ENCODE measurements at places on chromosomes 12 and 14. TPM values are rescaled to one million over a fixed set of nuclear protein-coding genes. Genes with fewer than 3 reads are reported as not detected.

The B4GALNT1 gene
- 1.3 TPM for total RNA-seq

The SERPINA10 gene
- not detected for total RNA-seq

The PLEKHD1 gene
- total RNA-seq = 0.08 TPM

The HRK gene
- total RNA-seq = 1.8 TPM

The CHST11 gene
- 38.4 TPM for total RNA-seq

The RPGRIP1 gene
- 0.29 TPM for total RNA-seq

The TCL1B gene
- total RNA-seq = 0.42 TPM

The IRAK3 gene
- 0.53 TPM for total RNA-seq

The MORN3 gene
- total RNA-seq = 1.3 TPM

The GALNT9 gene
- total RNA-seq = not detected

DNA sequence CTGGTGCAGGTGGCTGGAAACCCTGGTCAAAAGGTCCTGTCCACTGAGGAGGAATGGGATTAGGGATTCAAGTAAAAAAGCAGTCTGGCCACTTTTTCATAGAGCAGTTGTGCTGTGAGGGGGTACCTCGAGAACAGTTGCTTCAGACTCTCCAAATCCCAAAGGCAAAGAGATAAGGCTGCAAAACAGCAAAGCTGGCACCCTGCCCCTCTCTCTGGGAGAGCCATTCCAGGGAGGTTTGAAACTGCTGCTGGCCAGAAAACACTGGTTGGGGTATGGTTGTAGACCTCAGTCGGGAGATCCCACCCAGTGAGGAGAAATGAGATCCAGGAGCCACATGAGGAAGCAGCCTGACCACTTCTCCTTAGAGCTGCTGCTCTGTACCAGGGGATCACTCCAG, 137.3 kb downstream of the CEP83 start:
- no peak for DNase-seq
- no peak overlapping the region for H3K4me3 ChIP-seq
- H3K4me1 ChIP-seq = no peaks in the 10 kb centered on the region
- no peaks in the 10 kb centered on the region for H3K27me3 ChIP-seq
- no peak overlapping the region for H3K27ac ChIP-seq

- no peak for DNase-seq
- H3K4me3 ChIP-seq = no peak overlapping the region
- H3K27me3 ChIP-seq = no peaks in the 10 kb centered on the region
- H3K4me1 ChIP-seq = peaks cover 3% of the 10 kb centered on the region
- H3K27ac ChIP-seq = peak overlapping the region; percentile 15
Measured at GRCh38 chr12:89461190-89461589, 63.4 kb downstream of the GALNT4 start.

DNA sequence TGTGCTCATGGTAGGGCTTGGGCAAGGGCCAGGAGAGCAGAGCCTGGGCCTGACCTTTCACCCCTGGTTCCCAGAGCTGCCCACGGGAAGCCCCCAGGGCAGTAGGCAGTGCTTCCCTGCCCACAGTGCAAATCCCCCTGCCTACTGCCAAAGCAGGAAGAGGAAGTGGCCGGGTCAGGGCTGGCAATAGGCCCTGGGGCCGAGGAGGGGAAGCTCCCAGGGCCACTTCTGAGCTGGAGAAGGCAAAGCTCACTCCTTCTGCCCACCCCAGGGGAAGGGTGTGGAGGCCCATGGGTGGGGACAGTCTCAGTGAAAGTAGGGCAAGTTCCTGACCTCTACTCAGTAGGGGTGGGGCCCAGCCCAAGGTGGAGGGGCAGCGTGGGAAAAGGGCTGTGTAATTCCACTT, 5.4 kb upstream of the NR4A1 start:
- H3K4me3 ChIP-seq = no peak overlapping the region
- peaks cover 4% of the 10 kb centered on the region for H3K36me3 ChIP-seq
- no peak overlapping the region for H3K27ac ChIP-seq

- no peaks in the 10 kb centered on the region for H3K27me3 ChIP-seq
- no peak overlapping the region for H3K27ac ChIP-seq
- DNase-seq = peak; percentile 52
- peaks cover 35% of the 10 kb centered on the region for H3K36me3 ChIP-seq
Measured at GRCh38 chr12:76041406-76041805, 9.8 kb upstream of the PHLDA1 start.

DNA sequence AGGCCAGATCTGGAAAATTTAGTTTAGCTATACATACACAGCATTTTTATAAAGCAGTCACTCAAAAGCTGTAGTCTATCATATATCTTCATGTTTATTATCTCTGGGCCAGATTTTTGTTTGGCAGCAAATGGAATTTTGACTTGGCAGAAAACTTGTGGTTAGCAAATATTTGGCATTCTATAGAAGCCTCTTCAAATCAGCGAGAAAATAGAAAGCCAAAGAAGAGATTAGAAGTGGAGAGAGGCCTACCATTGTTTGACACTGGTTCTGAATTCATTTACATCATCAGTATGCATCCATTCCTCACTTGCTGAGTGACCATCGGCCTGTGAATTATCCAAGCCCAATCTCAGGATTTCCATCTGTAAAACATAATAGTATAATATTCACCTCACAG, 1077.6 kb downstream of the GALC start:
- H3K27me3 ChIP-seq = no peaks in the 10 kb centered on the region
- no peak overlapping the region for H3K4me3 ChIP-seq
- no peak overlapping the region for H3K27ac ChIP-seq
- H3K36me3 ChIP-seq = no peaks in the 10 kb centered on the region

DNA sequence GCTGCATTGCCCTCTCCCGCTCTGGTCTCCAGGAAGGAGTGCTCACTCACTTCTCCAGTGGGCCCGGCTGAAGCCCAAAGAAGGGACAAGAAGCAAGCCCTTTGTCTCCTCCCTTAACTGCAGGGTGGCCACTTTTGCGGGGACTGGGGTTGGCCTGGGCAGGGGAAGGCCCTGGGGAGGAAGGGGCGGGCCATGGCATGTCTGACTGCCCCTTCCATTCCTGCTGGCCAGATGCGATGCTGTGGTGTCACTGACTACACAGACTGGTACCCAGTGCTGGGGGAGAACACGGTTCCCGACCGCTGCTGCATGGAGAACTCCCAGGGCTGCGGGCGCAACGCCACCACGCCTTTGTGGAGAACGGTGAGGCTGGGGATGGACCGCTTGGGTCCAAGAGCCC, 203.8 kb downstream of the TSPAN9 start:
- no peak overlapping the region for H3K27ac ChIP-seq
- H3K4me1 ChIP-seq = no peaks in the 10 kb centered on the region
- no peaks in the 10 kb centered on the region for H3K27me3 ChIP-seq
- no peaks in the 10 kb centered on the region for H3K36me3 ChIP-seq
- no peak for DNase-seq

GRCh38 chr14:99129998-99130397, 142.0 kb downstream of the BCL11B start:
- no peaks in the 10 kb centered on the region for H3K27me3 ChIP-seq
- H3K4me1 ChIP-seq = peaks cover 4% of the 10 kb centered on the region
- no peak overlapping the region for H3K27ac ChIP-seq

GRCh38 chr14:74713395-74713735, 421 bp downstream of the FCF1 start:
- H3K4me1 ChIP-seq = peaks cover 4% of the 10 kb centered on the region
- no peaks in the 10 kb centered on the region for H3K27me3 ChIP-seq
- peak overlapping the region; percentile 99 for H3K4me3 ChIP-seq
- no peak for DNase-seq

- no peak for DNase-seq
- no peaks in the 10 kb centered on the region for H3K36me3 ChIP-seq
- no peaks in the 10 kb centered on the region for H3K4me1 ChIP-seq
- H3K27me3 ChIP-seq = no peaks in the 10 kb centered on the region
Measured at GRCh38 chr14:45798659-45799058, 545.7 kb upstream of the MIS18BP1 start.

- no peaks in the 10 kb centered on the region for H3K4me1 ChIP-seq
- H3K27me3 ChIP-seq = no peaks in the 10 kb centered on the region
- no peak overlapping the region for H3K27ac ChIP-seq
- H3K4me3 ChIP-seq = no peak overlapping the region
Measured at GRCh38 chr14:47328376-47328775, 347.0 kb downstream of the MDGA2 start.

DNA sequence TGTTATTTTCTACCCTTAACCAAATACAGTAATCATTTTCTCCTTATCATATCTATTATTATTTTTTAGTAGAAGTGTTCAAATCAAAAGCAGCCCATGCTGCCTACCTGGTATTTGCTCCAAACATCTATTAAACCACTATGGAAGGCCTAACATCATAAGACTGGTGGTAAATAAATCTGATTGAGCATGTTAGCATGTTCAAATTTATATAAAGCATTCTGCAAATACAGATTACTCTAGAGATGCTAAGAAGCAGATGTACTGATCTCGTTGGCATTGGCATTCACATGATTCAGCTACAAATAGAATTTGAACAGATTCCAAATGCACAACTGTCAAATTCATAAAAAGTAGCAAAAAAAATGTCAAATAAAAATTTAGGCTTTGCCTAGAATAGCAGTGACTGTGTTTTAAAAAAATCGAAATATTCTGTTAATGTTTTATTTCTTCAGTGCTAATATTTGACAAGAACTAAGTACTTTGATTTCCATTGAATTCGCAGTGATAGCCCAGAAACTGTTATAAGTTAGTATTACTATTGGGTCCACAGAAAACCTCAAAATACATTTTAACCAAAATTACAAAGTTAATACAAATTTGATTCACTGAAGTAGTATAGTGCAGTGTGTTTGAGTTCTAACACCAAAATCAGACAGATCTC, 9.4 kb upstream of the OSBPL8 start:
- no peaks in the 10 kb centered on the region for H3K4me1 ChIP-seq
- H3K27me3 ChIP-seq = no peaks in the 10 kb centered on the region
- no peak overlapping the region for H3K27ac ChIP-seq
- no peak for DNase-seq
- H3K36me3 ChIP-seq = no peaks in the 10 kb centered on the region

DNA sequence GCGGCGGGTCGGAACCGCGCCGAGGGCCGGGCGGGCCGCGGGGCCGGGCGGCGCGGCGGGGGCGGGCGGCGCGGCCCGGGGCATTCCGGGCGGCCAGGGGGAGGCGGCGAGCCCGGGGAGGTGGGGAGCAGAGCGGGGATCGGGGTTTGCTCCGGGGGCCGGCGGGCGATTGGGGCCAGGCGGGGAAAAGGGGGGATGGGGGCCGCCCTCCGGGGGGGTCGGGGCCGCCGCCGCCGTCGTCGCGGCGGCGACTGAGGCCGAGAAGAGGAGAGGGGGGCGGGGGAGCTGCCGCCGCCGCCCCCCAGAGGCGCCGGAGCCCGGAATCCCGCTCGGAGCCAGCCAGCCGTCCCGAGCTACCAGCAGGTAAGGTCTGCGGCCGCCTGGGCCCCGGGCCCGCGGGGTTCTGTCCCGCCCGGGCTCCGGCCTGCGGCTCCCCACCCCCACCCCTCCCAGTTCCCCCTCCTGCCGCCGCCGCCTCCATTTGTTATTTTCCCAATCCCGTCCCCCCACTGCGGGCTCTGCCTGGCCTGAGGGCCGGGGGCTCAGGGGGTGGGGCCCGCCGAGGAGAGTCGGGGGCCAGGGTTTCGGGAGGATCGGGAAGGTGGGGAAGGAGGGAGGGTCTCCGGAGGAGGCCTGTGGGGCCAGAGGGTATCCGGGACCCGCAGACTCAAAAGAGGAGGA, 403 bp downstream of the ATN1 start:
- H3K4me3 ChIP-seq = peak overlapping the region; percentile 94
- H3K27ac ChIP-seq = no peak overlapping the region
- DNase-seq = peak; percentile 71
- peaks cover 4% of the 10 kb centered on the region for H3K36me3 ChIP-seq

GRCh38 chr12:79773896-79774295, 83.1 kb upstream of the PAWR start:
- DNase-seq = no peak
- no peaks in the 10 kb centered on the region for H3K27me3 ChIP-seq
- peaks cover 45% of the 10 kb centered on the region for H3K36me3 ChIP-seq

DNA sequence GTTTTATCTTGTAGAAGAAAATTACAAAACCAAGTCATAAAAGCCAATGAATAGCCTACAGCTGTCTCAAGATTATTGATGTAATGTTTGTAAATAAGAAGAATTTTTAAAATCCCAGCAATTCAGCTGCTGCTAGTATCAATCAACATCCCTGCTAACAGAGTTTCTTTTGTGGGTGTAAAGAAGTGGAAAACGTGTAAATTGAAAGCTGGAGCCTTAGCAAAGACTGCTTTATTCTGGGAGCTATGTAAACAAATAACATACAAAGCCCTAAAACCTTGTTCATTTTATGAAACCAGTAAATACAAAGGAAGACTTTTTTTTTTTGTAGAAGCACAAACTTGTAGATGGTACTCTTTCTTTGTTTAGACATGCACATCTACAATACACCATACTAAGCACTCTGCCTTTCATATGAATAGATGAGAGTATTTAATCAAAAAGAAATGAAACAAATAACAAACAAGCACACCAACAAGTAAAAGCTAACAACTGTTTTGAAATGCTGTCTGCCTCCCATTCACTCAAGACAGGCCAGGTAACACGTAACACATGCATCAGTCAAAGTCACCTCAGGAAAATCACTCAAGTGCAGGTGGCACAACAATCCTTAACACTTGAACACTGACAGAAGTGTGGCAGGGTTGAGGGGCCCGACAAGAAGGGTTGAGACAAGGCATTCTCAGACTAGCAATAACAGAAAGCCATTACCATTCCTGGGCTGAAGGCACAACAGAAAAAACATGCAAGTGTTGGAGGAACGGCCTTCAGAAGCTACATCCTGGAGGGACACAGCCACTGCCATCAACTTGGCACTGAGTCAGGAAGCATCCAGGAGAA, 1364.0 kb upstream of the SEL1L start:
- H3K27me3 ChIP-seq = no peaks in the 10 kb centered on the region
- H3K4me3 ChIP-seq = no peak overlapping the region
- no peaks in the 10 kb centered on the region for H3K4me1 ChIP-seq
- no peak for DNase-seq

GRCh38 chr12:40313928-40314327, 89.1 kb downstream of the LRRK2 start:
- H3K36me3 ChIP-seq = no peaks in the 10 kb centered on the region
- peaks cover 2% of the 10 kb centered on the region for H3K4me1 ChIP-seq
- H3K27ac ChIP-seq = no peak overlapping the region
- H3K27me3 ChIP-seq = no peaks in the 10 kb centered on the region

DNA sequence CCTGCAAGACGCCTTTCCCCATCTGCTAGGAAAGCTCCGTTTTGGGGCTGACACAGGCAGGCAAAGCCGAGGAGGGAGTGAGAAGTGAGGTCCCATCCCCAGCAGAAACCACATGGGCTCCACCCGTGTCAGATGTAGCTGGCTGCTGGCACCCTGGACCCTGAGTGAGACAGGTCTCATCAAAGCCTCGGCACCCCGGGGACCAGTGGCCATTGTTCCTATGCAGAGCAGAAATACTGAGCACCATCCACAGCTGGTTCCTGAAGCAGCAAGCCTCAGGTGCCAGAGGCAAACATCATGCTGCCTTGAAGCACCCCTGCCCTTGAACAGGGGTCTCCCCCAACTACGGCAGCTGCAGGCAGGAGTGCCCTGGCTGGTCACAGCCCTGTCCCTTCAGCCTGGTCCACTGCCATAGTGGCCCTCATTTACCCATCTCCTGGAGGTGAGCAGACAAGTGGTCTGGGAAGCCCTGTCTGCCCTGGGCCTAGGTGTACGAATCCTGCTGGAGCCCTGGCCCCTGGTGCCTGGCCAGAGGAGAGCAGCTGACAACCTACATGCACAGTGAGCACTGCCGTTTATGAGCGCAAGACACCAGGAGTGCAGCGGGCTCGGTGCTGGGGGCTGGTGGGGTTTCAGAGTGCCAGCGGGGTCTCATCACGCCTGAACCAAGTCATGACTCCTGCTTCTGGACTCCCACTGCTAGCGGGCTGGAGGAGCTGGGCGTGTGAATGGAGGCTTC, 289.8 kb upstream of the RTL1 start:
- DNase-seq = no peak
- no peak overlapping the region for H3K4me3 ChIP-seq
- no peak overlapping the region for H3K27ac ChIP-seq
- no peaks in the 10 kb centered on the region for H3K27me3 ChIP-seq
- H3K4me1 ChIP-seq = no peaks in the 10 kb centered on the region

All from endodermal cell (in vitro differentiated cells).